Gastrocnemius medialis (tissue), 4 donors: ENCODE measurements at places on chromosomes 6 and 20.
A peak's percentile ranks its signal among the peaks of the same experiment; 100 is the strongest.

DNA sequence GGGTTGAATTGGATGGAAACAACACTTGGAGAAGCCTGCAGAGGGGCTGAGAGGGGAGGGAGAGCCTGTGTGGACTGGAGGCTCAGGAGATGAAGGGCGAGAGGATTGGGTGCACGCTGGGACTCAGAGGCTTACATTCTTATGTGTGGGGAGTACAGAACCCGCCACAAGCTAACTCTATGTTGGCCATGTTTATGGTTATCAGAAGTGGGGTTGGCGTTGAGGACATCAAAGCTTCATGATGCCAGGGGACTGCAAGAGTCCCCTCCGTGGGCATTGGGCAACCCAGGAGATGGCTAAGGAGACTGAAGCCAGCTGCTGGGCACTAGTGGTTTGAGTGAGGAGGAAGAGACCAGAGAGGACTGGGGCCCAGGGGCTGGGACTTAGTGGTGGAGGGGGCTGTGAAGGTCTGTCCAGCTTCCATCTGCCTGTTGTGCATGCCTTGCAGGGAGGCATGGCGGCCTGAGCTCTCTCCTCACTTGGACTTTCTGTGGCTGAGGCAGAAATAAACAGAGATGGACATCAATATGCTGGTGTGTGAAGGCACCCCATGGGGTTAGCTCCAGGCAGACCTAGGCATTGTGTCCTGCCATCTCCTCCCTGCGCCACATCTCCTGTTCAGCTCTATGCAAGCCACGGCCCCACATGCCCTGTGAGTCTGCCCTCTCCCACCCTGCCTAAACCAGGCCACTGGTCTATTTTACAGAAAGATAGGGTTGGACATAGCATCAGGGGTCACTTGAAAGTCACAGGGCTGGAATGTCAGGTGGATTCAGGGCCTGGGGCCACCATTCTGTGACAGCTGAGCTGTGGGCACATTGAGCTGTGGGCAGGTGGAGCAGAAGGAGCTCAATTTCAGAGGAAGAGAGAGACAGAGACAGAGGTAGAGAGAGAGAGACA lies 61.6 kb downstream of the PHACTR3 start:
- H3K27me3 ChIP-seq = peaks cover 9% of the 10 kb centered on the region
- no peaks in the 10 kb centered on the region for H3K36me3 ChIP-seq
- no peak overlapping the region for H3K4me3 ChIP-seq
- no peaks in the 10 kb centered on the region for H3K4me1 ChIP-seq
- H3K27ac ChIP-seq = no peak overlapping the region
- no peak for DNase-seq

DNA sequence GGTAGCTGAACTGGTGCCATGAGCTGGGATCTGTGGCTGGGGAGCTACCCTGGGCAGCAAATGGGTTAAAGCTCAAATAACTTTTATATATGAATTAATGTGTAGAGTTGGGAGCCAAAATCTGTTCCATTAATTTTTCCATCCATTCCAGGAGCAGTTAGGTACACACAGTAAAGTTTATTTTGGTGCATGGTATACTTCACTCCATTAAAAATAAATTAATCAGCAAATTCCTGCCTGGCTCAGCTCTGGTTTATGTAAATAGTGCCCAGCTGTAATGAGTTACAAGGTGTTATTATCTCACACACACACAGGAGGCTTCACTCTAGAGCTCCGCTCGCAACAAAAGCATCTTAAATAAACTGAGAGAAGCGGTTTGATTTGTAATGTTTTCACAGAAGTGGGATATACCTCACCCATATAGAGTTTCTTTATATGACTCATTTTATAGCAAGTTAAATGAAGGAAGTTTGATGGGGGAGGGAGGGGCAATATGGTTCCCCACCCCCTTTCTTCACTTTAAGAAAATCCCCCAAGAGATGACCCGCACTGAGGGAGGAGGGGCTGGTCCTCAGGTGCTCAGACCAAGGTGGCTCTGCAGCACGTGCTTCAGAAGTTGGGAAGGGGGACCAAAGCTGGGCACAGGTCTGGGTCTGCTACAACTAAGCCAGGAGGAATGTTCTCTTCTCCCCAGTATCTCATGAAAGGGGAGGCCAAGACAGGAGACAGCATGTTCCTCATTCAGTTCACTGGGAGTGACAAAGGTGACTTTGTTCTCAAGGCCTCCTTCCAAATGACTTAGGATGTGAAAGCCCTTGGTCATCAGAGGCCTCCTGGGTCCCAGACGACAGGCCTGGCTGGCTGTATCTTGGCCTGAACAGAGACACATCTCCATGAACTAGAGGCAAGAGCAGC lies 10.5 kb upstream of the FAM83C start:
- no peak overlapping the region for H3K27ac ChIP-seq
- H3K36me3 ChIP-seq = no peaks in the 10 kb centered on the region
- H3K4me1 ChIP-seq = peaks cover 6% of the 10 kb centered on the region
- DNase-seq = no peak

DNA sequence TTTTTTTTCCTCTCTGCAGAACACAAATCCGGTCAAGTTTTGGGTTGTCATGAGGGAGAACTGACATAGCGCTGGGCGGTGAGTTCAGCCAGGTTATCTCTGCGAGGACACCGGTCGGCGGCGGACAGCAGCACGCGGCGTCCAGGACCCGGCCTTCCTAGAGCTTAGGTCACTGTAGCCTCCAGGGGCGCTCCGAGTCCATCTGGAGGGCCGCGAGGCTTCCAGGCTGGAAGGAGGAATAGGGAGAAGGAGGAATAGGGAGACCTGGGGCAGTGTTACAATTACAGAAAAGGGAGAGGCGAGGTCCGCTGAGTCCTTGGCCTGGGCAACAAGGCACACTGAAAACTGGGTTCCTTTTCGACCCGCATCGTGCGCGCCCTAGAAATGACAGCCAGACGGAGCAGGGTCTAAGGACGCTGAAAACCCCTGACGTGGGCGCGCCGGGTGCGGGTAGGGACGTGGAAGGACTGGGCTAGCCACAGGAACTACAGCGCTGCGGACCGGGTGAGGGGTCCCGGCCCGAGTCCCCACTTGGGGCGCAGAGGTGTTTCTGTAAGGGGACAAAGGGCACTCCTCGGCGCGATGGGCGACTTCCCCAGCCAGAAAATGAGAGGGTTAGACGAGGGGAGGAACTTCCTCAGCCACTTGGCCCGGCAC lies 536 bp upstream of the FNDC1 start:
- peak; percentile 19 for DNase-seq
- H3K27me3 ChIP-seq = peaks cover 65% of the 10 kb centered on the region
- no peaks in the 10 kb centered on the region for H3K4me1 ChIP-seq
- H3K27ac ChIP-seq = no peak overlapping the region
- peak overlapping the region; percentile 26 for H3K4me3 ChIP-seq

DNA sequence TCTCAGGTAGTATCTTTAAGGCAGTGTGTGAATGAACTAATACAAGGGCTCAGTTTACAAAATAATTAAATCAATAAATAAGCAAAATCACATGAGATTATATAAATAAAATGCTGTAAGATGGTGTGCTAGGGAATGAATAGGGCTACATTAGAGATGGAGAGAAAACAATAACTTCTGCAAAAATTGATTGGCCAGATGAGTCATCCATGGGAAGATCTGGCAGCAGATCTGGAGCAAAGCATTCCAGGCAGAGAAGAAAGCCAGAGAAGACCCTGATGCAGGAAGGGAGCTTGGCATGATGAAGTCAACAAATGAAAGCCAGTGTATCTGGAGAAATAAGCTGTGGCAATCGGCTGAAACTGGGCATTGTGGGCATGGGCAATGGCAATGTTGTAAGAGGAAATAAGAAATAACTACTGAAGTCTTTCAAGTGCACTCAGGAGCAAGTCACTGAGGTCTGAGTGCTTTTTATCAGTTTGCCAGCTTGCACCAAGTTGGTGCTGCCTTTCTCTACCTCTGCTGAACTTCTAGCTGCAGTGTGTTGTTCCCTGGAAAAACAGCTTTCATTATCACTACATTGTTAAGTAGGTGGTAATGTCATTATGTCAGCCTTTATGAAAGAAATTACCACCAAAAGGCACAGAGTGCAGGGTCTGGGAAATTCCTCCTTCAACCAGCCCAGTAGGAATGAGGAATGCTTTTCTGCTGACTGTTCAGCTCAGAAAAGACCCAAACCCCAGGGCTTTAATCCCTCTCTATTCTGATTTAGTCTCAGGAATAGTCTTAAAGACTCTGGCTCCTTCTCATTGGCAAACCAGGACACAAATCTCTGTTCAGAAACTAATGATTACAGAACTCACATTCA lies 231.6 kb downstream of the HTR1B start:
- H3K36me3 ChIP-seq = no peaks in the 10 kb centered on the region
- no peaks in the 10 kb centered on the region for H3K4me1 ChIP-seq
- no peak for DNase-seq
- no peak overlapping the region for H3K27ac ChIP-seq

- peaks cover 4% of the 10 kb centered on the region for H3K4me1 ChIP-seq
- H3K4me3 ChIP-seq = peak overlapping the region; percentile 47
- no peak overlapping the region for H3K27ac ChIP-seq
- DNase-seq = no peak
- H3K36me3 ChIP-seq = no peaks in the 10 kb centered on the region
Measured at GRCh38 chr6:117919775-117920729, 13.0 kb downstream of the SLC35F1 start.

DNA sequence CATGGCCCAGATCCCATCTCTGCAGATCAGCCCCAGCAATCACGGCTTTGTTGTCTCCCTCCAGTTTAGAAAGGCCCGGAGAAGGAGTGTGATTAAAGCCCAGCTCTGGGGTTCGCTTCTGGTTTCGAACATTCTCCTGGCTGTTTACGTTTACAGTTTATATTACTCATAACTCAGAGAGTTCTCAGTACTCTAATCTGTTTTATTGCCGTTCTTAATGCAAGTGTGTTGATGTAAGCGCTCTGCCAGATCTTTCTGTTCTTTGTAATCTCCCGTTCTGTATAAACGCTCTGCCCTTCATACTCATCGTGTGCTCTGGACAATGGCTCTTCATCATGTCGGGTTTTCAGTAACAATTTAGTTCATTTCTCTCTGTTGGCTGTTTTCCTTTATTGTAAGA lies 118.0 kb upstream of the PRND start:
- DNase-seq = no peak
- no peak overlapping the region for H3K27ac ChIP-seq
- peaks cover 6% of the 10 kb centered on the region for H3K4me1 ChIP-seq
- H3K36me3 ChIP-seq = no peaks in the 10 kb centered on the region

- H3K4me3 ChIP-seq = no peak overlapping the region
- no peaks in the 10 kb centered on the region for H3K36me3 ChIP-seq
- no peak overlapping the region for H3K27ac ChIP-seq
- no peaks in the 10 kb centered on the region for H3K27me3 ChIP-seq
- no peak for DNase-seq
Measured at GRCh38 chr6:128131566-128131965, 230.7 kb upstream of the THEMIS start.

- H3K4me3 ChIP-seq = no peak overlapping the region
- H3K27me3 ChIP-seq = no peaks in the 10 kb centered on the region
- no peak for DNase-seq
- peaks cover 51% of the 10 kb centered on the region for H3K4me1 ChIP-seq
- no peaks in the 10 kb centered on the region for H3K36me3 ChIP-seq
Measured at GRCh38 chr20:25252230-25252651, 4.4 kb downstream of the PYGB start.
